Right hindlimb (tissue), 1 donor: ENCODE measurements at places on chromosomes 4 and X.

- DNase-seq: no peak
Observed at GRCh38 chr4:90162566-90162965, 35.4 kb downstream of the CCSER1 start.

- DNase-seq: no peak
Observed at GRCh38 chrX:12319003-12319519, 180.8 kb downstream of the FRMPD4 start.

DNA sequence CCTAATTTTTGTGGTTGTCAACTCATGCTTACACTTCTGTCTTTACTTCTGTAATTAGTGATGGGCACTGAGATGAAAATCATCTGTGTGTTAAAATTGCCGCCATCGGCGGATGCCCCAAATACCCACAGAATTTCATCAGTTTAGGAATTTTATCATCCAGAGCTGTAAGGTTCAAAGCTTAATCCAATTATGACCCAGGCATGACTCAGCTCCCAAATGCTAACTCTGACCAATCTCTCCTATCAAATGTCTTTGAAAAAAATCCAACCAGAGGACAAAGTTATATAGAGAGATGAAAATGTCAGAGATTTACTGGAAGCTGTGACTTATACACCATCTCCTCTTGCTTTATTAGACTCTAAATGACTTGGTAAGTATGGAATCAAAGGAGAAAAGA lies 1048.7 kb upstream of the PRKX start:
- no peak for DNase-seq

GRCh38 chrX:110218591-110218990 lies 99.3 kb downstream of the AMMECR1 start:
- no peak for DNase-seq

- DNase-seq: no peak
Observed at GRCh38 chr4:59637596-59637995, 1562.5 kb upstream of the ADGRL3 start.

DNA sequence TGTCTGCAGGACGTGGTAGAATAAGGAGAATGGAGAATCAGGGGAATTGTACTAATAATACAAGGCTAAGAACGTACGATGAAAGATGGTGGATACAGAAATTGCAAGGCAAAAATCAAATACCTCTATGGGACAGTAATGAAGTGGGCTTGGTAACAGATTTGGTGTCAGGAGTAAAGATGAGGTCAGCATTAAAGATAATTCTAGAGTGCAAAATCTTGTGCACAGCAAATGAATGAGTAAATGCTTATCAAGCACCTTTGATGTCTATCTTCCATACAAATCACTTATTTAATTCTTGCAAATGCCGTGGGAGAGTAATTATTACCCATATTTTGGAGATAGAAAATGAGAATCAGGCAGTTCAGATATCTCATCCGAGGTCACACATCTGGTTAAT lies 70.9 kb downstream of the DDX60 start:
- no peak for DNase-seq

- no peak for DNase-seq
Observed at GRCh38 chrX:111394569-111394968, 17.4 kb downstream of the DCX start.

- no peak for DNase-seq
Observed at GRCh38 chr4:40998675-40999358, 215.5 kb downstream of the APBB2 start.
